Osteoblast (primary cell): ENCODE measurements at places on chromosomes 6 and 20. TPM values are rescaled to one million over a fixed set of nuclear protein-coding genes. Genes with fewer than 3 reads are reported as not detected.

NR2E1 gene
- total RNA-seq = not detected in 2 replicates

MC3R gene
- total RNA-seq = not detected in 2 replicates

PRICKLE4 gene
- 0.59 TPM in 1 of 2 replicates, not detected in the other for total RNA-seq

UQCC2 gene
- 15.2 and 20.0 TPM in 2 replicates for total RNA-seq

EYA2 gene
- 17.7 and 19.2 TPM in 2 replicates for total RNA-seq
